ENCODE measurements at places on chromosomes 5 and 9. TPM values are rescaled to one million over a fixed set of nuclear protein-coding genes. Genes with fewer than 3 reads are reported as not detected.
A peak's percentile ranks its signal among the peaks of the same experiment; 100 is the strongest.

GRCh38 chr9:70413799-70414775 is at the start of gene KLF9:
TSS of gene KLF9 (minus strand) at chr9:70414657. CDS start at chr9:70413363, 1,294 bp downstream.
- peak; percentile 97 for DNase-seq
- peaks cover 42% of the 10 kb centered on the region for H3K4me1 ChIP-seq
- H3K4me3 ChIP-seq, result peak within 1 kb of the TSS; percentile 98

- no peak overlapping the region for H3K4me3 ChIP-seq
- H3K36me3 ChIP-seq, result no peaks in the 10 kb centered on the region
- no peaks in the 10 kb centered on the region for H3K27me3 ChIP-seq
- DNase-seq, result peak; percentile 2
These were observed 163.6 kb upstream of the CDH6 start for GRCh38 chr5:31029925-31030324.

GRCh38 chr5:118176146-118176545 is 812.2 kb downstream of the DTWD2 start:
- no peaks in the 10 kb centered on the region for H3K27me3 ChIP-seq
- DNase-seq, result no peak
- no peak overlapping the region for H3K27ac ChIP-seq
- H3K36me3 ChIP-seq, result no peaks in the 10 kb centered on the region

DNA sequence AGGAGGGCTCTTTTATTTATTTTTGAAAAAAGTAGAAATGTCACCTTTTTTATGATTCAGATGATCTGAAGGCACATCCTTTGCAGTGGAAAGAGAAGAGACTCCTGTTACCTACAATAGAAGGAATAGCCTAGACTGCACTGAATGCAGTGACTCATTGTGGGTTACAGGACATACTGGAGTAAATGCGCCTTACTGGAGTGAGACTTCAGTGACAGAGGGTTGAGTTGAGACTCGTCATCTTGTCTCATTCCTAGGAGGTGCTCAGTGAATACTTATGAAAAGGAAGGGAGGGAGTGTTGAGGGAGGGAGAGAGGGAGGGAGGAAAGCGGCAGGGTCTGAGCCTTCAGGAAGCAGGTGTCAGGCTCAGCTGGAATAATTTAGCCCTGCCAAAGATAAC is 25.2 kb downstream of the ANKRA2 start:
- H3K27ac ChIP-seq, result no peak overlapping the region
- no peak for DNase-seq
- H3K4me3 ChIP-seq, result no peak overlapping the region
- H3K4me1 ChIP-seq, result peaks cover 2% of the 10 kb centered on the region

DNA sequence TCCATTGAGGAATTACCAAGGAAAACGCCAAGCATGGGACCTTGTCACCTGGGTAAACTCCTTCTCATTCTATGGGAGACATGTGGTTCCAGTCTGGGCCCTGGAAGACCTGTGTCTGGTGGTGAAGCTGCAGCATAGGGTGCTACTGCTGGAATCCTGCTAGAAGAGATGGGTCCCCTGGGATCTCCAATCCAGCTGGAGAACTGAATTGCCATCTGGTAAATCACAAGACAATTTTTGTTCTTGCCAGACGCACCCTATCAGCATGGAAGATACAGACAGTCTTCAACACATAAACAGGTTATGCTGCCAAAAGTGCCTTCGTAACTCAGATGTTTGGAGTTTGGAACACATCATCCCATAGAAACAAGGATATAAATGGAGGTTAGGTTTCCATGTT is 424.0 kb upstream of the BRINP1 start:
- H3K4me1 ChIP-seq, result no peaks in the 10 kb centered on the region
- H3K27ac ChIP-seq, result no peak overlapping the region

- H3K27ac ChIP-seq, result no peak overlapping the region
- H3K4me3 ChIP-seq, result no peak overlapping the region
- H3K27me3 ChIP-seq, result peaks cover 22% of the 10 kb centered on the region
These were observed 5.3 kb upstream of the DAB2IP start for GRCh38 chr9:121645853-121646807.

DNA sequence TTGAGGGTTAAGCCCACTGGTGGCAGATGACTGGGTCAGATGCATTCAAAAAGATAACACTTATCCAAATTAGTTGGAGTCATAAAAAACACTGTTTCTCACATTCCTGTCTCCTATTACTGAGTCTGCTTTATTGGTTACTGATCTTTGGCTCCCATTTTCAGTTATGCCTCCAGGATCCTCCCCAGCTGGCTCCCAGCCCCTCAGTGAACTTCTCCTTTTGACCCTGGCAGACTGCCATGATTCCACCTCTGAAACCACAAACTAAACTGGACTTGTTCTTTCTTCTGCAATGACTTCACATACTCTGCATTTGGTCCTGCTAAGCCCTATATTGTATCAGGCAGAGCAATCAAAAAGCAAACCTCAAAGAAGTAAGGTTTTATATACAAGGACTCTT is 860.8 kb upstream of the DMAC1 start:
- H3K27ac ChIP-seq, result no peak overlapping the region
- H3K27me3 ChIP-seq, result no peaks in the 10 kb centered on the region
- DNase-seq, result no peak
- H3K4me1 ChIP-seq, result no peaks in the 10 kb centered on the region
- H3K4me3 ChIP-seq, result no peak overlapping the region
- no peaks in the 10 kb centered on the region for H3K36me3 ChIP-seq

- no peaks in the 10 kb centered on the region for H3K4me1 ChIP-seq
- H3K27ac ChIP-seq, result no peak overlapping the region
- H3K4me3 ChIP-seq, result no peak overlapping the region
- no peaks in the 10 kb centered on the region for H3K36me3 ChIP-seq
These were observed 281.7 kb downstream of the TMEM38B start for GRCh38 chr9:105975886-105976645.

GRCh38 chr9:99057665-99058625 is 47.0 kb upstream of the TGFBR1 start:
- H3K27me3 ChIP-seq, result peaks cover 4% of the 10 kb centered on the region
- peak overlapping the region; percentile 63 for H3K4me3 ChIP-seq
- DNase-seq, result peak; percentile 94
- no peaks in the 10 kb centered on the region for H3K36me3 ChIP-seq
- H3K4me1 ChIP-seq, result peaks cover 63% of the 10 kb centered on the region
- peak overlapping the region; percentile 86 for H3K27ac ChIP-seq

GRCh38 chr9:95341293-95341962 is 23.9 kb upstream of the FANCC start:
- H3K4me1 ChIP-seq, result peaks cover 5% of the 10 kb centered on the region
- DNase-seq, result no peak
- H3K27me3 ChIP-seq, result peaks cover 2% of the 10 kb centered on the region
- no peak overlapping the region for H3K4me3 ChIP-seq

GRCh38 chr5:140020601-140021177 is 22.4 kb downstream of the NRG2 start:
- DNase-seq, result no peak
- H3K27me3 ChIP-seq, result peaks cover 10% of the 10 kb centered on the region
- no peak overlapping the region for H3K27ac ChIP-seq
- H3K4me1 ChIP-seq, result no peaks in the 10 kb centered on the region

DNA sequence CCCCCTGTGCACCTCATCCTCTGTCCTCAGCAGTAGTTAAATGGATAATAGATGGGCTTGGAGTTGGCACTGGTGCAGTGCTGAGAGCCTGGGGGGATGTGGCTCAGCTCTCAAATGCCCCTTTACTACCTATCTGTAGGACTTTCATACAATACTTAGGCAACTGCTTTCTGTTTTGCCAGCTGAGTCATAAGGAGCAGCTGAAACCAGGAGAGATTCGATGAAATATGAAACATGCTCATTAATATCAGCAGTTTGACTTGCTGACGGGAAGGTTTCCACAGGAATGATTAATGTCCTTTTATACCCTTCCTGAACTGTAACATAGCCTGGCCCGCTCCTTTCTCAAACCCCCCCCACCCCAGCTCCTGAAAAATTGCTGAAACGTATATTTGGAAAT is 142.6 kb downstream of the SAXO1 start:
- H3K4me3 ChIP-seq, result no peak overlapping the region
- H3K36me3 ChIP-seq, result no peaks in the 10 kb centered on the region
- peaks cover under 1% of the 10 kb centered on the region for H3K27me3 ChIP-seq
- H3K27ac ChIP-seq, result no peak overlapping the region
- DNase-seq, result no peak

GRCh38 chr5:149439899-149440542 is 60.9 kb upstream of the IL17B start:
- H3K4me1 ChIP-seq, result peaks cover 13% of the 10 kb centered on the region
- DNase-seq, result peak; percentile 22
- no peak overlapping the region for H3K27ac ChIP-seq
- H3K27me3 ChIP-seq, result peaks cover 1% of the 10 kb centered on the region
- H3K36me3 ChIP-seq, result no peaks in the 10 kb centered on the region

DNA sequence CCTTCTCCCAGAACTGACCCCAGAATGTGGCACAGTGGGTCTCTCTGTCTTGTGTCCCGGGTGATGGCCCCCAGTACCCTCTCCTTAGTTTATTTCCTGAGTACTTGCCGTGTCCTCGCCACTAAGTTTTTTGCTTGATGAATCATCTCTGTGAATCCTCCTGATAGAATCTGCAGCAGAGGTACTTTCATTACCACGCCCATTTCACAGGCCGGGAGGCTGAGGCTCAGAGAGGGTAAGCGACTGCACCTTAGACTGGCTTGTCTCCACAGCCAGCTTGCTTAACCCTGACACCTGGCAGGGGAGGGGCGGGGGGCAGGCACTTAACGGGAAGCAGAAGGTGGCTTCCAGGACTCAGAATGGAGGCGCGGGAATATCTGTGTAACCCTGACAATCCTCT is 7.9 kb upstream of the IER5L start:
- no peaks in the 10 kb centered on the region for H3K27me3 ChIP-seq
- no peaks in the 10 kb centered on the region for H3K36me3 ChIP-seq
- DNase-seq, result peak; percentile 36
- no peak overlapping the region for H3K27ac ChIP-seq
- H3K4me3 ChIP-seq, result no peak overlapping the region

ARHGEF37 gene
- total RNA-seq, result 1.1 TPM

SNAPC4 gene
- 17.1 TPM for total RNA-seq

F2RL2 gene
- not detected for total RNA-seq

MAPKAP1 gene
- 62.4 TPM for total RNA-seq
